ENCODE measurements at places on chromosomes 5 and 9.

DNA sequence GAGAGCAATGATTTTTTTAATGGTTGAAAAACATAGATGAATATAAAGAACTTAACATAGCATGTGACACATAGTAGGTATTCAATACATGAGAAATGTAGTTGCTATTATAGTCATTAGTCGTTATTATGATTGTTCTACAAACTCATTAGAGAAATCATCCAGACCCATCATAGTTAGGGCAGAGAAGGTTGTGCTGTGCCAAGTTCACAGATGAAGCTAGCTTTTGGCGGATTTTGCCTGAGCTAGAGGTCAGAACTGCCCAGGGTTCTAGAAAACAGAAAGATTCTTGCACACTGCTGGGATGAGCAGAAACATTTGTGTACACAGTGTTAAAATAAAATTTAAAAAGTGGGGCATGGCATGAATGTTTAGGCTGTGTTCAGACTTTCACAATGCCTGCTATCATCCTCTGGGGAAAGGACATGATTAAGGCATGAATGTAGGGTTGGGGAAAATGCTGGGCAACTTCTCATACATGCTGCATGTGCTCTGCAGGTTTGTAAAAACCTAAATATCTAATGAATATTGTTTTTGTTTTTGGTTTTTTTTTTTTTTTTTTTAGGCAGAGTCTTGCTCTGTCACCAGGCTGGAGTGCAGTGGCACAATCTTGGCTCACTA is 33.3 kb upstream of the RAD23B start:
- no peak for DNase-seq

DNA sequence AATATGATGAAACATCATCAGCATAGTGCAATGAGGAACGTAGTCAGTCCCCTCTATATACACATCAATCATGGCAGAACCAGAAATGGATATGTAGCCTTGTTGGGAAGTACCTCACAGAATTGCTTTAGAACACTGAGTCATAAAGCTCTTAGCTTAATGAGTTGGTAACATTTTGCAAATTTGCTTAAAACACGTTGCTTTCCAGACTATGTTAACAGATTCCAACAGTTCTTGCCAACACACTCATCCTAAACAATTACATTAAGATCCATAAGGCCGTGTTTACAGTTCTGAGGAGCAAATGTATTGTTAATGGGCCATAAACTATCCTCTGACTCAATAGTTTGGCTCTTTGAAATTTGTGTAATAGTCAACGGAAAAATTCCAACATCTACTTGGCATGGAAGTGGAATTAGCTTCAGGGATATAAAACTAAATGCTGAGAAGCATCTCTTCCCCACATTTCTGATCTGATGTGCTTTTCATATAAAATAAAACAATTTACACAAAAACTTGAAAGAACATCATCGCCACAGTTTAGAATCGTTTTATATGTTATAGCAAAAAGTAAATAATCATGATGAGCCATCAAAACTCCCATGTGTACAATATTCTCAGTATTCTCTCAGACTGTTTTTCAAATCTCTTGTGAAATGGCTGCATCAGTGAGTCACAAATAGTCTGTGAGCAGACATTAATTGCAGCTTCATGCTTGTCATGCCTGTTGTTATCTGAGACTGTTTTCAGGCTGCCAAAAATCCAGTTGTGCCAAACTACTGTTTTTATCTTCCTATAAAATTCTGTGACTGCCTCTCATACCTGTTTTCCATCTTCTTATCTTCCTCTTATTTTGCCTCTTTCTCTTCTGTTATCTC is 291.9 kb downstream of the COX7C start:
- DNase-seq: no peak

- no peak for DNase-seq
Observed at GRCh38 chr5:53882676-53883031, 322.2 kb downstream of the NDUFS4 start.

GRCh38 chr9:127058645-127059021 is 63.8 kb downstream of the ANGPTL2 start:
- DNase-seq: no peak

DNA sequence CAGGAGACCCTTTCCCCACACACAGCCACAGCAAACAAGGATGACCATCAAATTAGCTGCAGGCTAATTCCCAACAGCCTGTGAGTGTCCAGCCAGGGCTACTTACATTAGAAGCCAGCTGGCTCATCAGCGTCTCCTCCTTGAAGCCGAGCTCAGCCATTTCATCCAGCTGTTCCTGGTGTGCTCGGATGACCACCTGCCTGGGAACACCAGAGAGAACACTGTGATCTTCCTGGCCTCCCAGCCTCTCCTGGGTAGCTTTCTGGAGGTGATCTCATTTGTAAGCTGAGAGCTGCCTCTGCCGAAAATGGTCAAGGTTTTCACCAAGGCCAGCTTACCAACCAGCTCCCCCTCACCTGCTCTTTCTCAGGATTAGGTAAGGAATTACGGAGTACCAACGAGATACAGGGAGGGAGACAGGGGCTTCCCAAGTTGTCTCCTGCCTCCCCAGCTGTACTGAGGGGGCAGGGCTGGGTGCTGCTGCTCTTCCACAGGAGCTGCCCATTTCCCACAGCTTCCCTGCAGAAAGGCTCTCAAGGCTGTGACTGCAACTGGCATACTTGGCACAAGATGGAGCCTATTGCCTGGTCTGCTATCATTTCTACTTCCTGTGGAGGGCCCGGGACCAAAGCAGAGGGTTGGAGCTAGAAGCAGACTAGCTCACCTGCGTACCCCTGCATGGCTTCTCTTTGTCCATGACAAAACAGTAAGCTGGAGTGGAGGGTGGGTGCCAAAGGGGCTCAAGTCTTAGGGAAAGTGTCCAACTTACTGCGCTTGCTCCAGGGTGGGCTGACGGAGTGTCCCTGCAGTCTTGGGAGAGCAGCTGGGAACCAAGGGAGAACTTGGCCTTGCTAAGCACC is 73.9 kb downstream of the KIF24 start:
- no peak for DNase-seq

GRCh38 chr5:149609640-149610219 is 28.4 kb downstream of the ARHGEF37 start:
- no peak for DNase-seq

- DNase-seq: no peak
Observed at GRCh38 chr5:138468133-138468965, 3.1 kb downstream of the EGR1 start.

GRCh38 chr9:4027606-4028005 is 272.3 kb downstream of the GLIS3 start:
- DNase-seq: no peak

DNA sequence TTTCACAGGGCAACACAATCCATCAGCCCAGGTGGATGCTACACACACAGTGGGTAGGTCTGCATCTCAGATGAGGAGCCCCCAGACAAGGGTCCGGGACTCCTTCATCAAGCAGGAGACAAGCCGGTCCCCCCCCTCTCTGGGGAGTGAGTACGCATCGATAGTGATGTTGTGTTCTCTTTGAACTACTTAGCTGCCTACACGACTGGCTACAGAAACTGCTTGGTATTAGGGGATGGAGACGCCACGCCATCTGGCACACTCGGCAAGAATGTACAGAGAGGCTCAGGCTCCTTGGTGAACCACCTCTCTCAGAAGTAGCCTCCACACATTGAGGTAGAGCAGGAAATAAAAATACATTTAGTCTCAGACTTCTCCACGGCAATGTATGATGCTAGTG is 179.8 kb downstream of the CNTNAP3 start:
- DNase-seq: no peak

- DNase-seq: no peak
Observed at GRCh38 chr5:173967241-173967640, 21.7 kb upstream of the C5orf47 start.

Measured in hepatic stellate cell (primary cell).